ENCODE measurements at places on chromosomes 2 and 18.

DNA sequence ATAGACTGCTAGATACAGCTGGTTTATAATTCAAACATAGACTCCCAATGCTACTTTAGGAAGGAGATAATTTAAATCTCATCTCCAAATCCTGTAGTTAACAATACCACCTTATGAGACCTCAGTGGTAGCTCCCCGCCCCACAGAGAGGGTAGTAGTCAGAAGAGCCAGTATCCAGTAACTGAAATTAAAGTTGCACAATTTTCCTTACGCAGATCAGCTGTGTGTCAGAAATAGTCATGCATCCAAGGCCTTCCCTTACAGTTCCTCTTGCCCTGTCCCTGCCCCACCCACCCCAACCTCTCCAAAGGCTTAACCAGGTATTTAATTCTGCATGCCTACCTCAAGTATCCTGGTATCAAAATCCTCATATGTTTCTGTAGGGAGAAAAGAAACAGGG lies 15.5 kb downstream of the MRPS5 start:
- no peak for DNase-seq

DNA sequence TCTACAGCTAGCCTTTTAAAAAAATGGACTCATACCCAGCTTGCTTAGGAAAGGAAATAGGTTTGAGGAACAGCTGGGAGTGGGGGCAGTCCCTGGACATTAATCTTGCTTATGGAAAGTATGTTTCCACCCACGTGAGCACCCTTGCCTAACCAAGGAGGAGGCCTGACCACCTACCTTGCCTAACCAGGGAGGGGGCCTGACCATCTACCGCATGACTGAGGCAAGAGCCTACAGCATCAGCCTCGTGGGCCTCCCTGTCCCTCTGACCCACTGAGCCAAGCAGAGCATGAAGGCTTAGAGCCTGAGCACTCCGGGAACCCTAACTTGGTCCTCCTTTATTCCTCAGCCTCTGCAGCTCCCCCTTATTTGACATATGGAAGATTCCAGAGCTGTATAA lies 20.2 kb downstream of the PRKAG3 start:
- no peak for DNase-seq

DNA sequence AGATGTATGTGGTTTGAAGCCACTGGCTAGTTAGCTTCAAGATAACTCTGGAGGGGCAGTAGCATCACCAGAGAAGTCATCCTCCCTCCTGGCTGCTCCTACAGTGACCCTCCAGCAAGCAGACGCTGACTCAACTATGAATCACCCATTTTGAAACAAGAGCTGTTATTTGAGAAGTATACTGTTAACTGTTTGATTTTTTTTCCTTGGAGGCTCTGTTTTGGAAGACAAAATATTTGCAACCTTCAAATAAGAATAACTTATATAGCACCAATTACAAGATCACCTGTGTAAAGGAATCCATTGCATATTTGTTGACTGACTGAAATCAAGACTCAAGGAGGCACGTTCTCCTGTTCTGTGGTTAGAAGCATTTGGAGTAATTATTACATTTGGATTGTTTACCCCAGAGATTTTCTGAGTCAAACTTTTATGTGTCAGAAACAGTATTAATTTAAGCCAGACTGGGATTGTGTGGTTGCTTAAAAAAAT lies 313.8 kb downstream of the MTX2 start:
- no peak for DNase-seq

GRCh38 chr2:187461294-187462261 lies 13.5 kb upstream of the CALCRL start:
- DNase-seq, result no peak

DNA sequence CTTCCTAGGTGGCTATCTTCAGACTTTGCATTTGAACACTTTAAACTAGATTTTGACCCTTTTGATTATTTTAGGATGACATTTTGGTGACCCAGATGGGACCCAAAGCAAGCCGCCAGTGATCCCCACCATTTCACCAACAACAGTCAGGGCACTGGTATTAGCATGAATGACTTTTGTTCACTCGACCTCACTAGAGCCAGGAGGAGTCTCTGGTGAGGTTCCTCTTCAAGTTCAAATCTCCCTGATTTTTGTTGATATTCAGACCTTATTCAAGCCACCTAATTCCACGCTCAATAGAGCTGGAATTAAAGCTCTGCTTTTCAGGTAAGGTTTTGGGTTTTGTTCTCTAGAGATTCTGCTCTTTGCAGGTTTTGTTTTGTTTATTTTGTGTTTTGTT lies 202.3 kb downstream of the MREG start:
- no peak for DNase-seq

- no peak for DNase-seq
Measured at GRCh38 chr18:51614033-51614432, 416.6 kb upstream of the MEX3C start.

DNA sequence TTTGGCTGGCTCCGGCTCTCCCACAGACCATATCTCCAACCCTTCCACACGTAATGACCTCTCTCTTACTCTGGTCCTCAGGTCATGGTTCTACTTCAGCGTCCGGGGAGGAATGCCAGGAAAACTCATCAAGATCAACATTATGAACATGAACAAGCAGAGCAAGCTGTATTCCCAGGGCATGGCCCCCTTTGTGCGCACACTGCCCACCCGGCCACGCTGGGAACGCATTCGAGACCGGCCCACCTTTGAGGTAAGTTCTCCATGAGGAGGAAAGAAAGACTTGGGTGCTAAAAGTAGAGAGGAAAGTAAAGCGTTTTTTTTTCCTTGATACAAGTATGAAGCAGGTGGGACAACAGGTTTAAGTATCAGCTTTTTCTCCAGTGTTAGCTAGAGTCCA lies 1.9 kb downstream of the AGBL5 start:
- DNase-seq, result no peak

DNA sequence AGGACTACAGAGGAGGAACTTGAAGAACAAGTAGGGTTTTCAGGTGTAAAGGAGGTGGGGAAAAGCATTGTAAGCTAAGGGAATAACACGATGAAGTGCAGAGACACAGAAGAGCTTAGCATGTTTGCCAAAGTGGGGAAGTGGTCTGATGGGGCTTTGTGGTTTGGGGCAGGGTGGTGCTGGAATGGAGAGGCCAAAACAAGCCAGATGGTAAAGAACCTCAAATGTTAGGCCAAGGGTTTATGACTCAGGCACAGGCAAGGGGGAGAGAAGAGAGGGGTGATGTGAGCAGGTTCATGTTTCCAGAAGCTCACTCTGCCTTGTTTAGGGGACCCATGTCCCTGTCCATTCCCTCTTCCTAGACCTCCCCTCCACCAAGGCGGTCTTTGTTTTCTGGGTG lies 104.5 kb upstream of the YWHAQ start:
- DNase-seq, result peak; percentile 17

DNA sequence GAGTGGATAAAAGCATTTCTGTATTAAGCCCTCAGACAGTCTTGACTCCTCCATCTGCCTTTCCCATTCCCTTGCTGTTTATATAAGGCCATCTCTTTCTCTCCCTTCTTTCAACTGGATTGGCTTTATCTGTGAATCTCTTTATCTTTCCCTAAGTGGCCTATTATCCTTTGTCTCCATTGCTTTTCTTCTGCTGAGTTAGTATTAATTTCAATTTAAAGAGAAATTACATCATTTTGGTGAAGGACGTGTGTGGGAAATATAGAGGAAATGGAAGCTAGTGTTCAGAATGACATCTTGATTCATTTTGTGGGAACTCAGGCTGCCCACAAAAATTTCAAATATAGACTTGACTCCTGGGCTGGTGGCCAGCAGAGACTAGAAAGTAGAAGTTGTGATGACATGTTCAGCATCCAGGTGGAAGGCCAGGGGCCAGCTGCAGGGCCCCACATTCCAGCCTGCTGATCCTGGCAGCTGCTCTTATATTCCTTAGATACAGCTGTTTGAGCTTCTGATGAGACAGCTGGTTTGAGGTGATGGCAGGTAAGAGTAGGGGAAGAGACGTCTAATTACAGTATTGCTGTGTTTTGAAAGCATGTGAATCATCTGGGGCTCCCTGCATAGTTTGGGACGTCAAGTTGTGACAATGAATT lies 52.3 kb downstream of the DIS3L2 start:
- DNase-seq, result no peak

- no peak for DNase-seq
Measured at GRCh38 chr18:78701771-78702396, 277.7 kb upstream of the SALL3 start.

DNA sequence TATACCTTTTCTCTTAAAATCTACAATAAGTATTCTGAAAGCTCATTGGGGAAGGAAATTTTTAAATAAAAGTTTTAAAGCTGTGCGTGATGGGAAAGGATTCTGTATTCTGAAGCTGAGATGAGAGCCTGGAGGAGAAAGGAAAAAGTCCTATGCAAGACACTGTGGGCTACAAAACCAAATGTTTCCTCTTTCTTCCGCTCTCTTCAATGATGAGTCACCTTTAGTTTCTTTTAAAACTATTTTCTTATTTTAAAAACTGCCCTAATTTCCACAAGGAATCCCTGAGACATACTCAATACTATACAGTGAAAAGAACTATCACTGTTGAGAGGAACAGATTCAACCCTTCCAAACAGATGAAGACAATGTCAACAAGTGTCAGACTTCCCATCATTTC lies 87.4 kb downstream of the INO80D start:
- no peak for DNase-seq

GRCh38 chr2:40292291-40292690 lies 159.6 kb downstream of the SLC8A1 start:
- DNase-seq, result no peak

GRCh38 chr18:7304061-7304370 lies 73.1 kb downstream of the LRRC30 start:
- no peak for DNase-seq

DNA sequence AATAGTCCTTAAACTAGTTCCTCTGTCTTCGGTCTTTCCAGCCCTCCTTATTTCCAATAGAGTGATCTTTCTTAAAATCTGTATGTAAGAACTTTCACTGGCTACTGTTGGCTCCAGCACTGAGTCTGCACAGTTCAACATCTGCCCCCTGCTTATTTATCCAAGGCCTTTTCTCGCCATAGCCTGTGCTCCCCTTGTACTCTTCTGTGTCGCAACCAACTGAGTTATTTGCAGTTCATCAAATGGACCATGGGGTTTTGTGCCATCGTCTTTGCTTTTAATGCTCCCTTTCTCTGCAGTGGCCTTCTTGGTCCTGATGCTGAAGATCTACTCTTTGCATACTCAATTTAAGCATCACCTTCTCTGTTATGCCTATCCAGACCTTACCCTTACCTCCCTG lies 77.3 kb downstream of the DSC3 start:
- DNase-seq, result no peak

DNA sequence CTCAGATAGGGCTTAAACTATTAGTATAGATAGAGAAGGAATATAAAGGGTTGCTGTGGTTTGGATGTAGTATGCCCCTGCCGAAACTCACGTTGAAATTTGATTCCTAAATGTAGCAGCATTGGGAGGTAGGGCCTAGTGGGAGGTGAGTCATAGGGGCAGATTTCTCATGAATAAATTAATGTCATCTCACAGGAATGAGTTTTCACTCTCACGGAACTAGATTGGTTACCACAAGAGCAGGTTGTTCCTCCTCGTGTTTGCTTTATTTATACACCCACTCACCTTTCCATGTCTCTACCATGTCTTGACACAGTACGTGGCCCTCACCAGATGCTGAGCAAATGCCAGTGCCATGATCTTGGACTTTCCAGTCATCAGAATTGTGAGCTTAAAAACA lies 218.2 kb downstream of the RBM43 start:
- DNase-seq, result no peak

GRCh38 chr2:223226264-223226663 lies 174.3 kb downstream of the KCNE4 start:
- no peak for DNase-seq

DNA sequence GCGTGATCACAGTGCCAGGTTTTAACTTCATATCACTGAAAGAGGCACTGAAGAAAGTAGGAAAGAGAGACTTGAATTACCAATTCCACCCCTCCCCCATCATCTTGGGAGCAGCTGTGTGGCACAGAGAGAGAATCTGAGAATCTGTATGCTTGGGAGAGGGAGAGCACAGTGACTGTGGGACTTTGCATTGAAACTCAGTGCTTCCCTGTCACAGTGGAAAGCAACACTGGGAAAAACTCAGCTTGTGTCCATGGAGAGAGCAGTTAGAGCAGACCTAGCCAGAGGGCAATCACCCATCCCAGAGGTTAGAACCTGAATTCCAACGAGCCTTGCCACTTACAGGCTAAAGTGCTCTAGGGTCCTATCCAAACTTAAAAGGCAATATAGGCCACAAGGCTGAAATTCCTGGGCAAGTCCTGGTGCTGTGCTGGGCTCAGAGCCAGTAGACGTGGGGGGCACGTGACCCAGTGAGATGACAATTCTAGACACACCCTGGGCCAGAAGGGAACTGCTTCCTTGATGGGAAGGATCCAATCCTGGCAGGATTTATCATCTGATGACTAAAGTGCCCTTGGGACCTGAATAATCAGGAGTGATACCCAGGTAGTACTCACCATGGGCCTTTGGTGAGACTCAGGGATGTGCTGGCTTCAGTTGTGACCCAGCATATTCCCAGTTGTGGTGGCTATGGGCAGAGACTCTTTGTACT lies 15.5 kb upstream of the ABCB11 start:
- no peak for DNase-seq

DNA sequence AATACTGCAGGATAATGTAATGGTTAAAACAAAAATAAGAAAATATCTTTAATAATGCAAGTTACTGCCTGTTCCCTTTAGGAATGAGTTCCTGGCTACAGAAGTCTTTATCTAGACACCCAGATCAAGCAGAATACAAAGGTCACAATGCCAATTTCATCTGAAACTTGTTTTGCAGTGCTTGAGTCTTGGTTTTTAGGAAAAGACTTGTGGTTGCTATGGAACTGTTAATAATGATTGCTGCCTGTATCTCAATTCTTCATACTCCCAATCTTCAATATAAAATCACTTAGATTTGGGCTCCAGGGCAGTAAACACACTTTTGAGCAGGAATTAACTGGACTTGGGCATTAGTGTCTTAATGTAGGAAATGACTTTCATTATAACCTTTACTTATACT lies 14.2 kb downstream of the CAVIN2 start:
- no peak for DNase-seq

- DNase-seq, result no peak
Measured at GRCh38 chr2:128437204-128437565, 118.5 kb upstream of the HS6ST1 start.

DNA sequence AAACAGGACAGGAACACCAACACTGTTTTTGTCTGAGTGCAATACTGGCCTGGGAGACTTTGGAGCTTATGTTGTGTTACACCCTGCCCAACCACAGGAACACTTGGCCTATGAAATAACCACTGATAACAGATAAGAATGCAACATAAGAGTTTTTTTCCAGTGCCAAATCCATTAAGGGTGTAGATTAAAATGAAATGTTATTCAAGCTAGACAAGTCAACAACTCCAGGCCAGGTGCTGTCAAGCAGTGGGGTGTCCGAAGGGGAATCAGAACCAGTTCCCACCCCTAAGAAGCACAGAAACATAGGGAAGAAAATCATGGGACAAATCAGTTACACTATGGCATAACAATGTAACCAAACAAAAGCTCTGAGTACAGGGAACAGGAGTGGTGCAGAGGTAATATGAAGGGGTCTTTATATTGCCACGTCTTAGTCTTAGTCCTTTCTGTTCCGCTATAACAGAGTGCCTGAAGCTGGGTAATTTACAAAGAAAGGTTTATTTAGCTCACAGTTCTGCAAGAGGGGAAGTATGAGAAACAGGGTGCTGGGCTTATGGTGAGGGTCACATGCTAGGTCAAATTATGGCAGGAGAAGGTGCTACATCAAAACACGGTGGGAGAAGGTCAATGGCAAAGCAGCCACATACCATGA lies 3.8 kb downstream of the AFG3L2 start:
- no peak for DNase-seq
